PC-9 (cell line): ENCODE measurements at places on chromosomes 4 and X.

DNA sequence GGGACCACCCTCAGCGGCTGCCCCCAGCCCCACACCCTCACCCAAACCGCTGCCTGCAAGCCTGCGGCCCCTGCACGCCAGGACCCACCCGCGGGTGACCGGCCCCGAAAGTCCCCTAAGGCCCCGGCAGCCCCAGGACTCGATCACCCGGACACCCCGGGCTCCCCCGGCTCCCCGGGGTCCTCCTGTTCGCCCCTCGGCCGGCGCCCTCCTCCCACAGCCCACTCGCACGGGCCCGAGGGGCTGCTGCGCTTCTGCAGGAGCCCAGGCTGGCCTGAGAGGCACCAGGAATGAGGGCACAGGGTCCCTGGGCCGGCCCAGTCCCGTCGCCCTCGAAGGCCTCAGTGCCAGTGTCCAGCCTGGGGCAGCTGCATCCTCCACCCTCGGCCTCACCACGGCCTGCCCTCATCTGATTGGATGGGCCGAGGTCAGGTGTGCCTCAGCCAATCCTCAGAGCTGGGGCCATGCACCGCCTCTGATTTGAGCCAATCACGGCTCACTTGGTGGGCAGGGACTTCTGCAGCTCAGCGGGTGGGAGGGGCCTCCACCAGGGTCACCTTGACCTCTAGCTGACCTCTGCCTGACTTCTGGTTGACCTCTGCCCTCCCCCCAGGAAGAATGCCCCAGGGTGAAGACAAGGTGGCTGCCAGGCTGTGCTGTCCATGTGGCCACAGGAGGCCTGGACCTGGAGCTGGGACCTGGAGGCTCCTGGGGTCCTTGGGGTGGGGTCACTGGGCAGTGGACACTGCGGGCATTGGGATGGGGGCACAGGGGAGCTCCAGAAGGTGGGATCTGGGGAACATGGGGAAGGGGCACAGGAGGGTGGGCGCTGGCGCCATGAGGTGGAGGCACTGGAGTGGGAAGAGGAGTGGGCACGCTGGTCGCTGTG is 97.6 kb upstream of the NKX1-1 start:
- DNase-seq: no peak

- DNase-seq: no peak
These were observed 43.2 kb downstream of the ASMT start for GRCh38 chrX:1658071-1658491.

- DNase-seq: no peak
These were observed 127.3 kb upstream of the PACRGL start for GRCh38 chr4:20572976-20573375.

- no peak for DNase-seq
These were observed 31.4 kb upstream of the MBNL3 start for GRCh38 chrX:132520213-132520612.

- DNase-seq: no peak
These were observed 194.2 kb downstream of the RAPGEF2 start for GRCh38 chr4:159297091-159297490.
